ENCODE measurements at places on chromosomes 16 and 17. TPM values are rescaled to one million over a fixed set of nuclear protein-coding genes. Genes with fewer than 3 reads are reported as not detected.

The C16orf46 gene
- 0.80 TPM for total RNA-seq

The ZNF624 gene
- 1.4 TPM for total RNA-seq

The KRTAP4-3 gene
- total RNA-seq, result not detected

The OR1F1 gene
- total RNA-seq, result not detected

The CCL13 gene
- not detected for total RNA-seq

The WFDC1 gene
- total RNA-seq, result not detected

The CD300E gene
- total RNA-seq, result not detected

The CCL11 gene
- not detected for total RNA-seq

The GOSR1 gene
- 51.4 TPM for total RNA-seq

The ZNF286A gene
- 19.3 TPM for total RNA-seq

The PIRT gene
- total RNA-seq, result not detected

The AMZ2 gene
- 180 TPM for total RNA-seq

The CHST4 gene
- 0.19 TPM for total RNA-seq

The PARD6A gene
- total RNA-seq, result not detected

The ADAMTS18 gene
- 0.21 TPM for total RNA-seq

The PMFBP1 gene
- not detected for total RNA-seq

The SKAP1 gene
- not detected for total RNA-seq

The ZNF423 gene
- 0.97 TPM for total RNA-seq

The MT1G gene
- not detected for total RNA-seq

The FAM171A2 gene
- 3.4 TPM for total RNA-seq

The OTOA gene
- total RNA-seq, result 0.04 TPM

The LPO gene
- not detected for total RNA-seq

The SNX11 gene
- 15.2 TPM for total RNA-seq

The KRTAP4-2 gene
- not detected for total RNA-seq

The ZNF18 gene
- 4.4 TPM for total RNA-seq

The PNMT gene
- not detected for total RNA-seq

The SLC52A1 gene
- total RNA-seq, result not detected

The ATAD5 gene
- total RNA-seq, result 4.5 TPM

The RHBDL1 gene
- 3.8 TPM for total RNA-seq

The ANKRD40CL gene
- not detected for total RNA-seq

The KRT36 gene
- not detected for total RNA-seq

The COX10 gene
- total RNA-seq, result 28.3 TPM

The CARD14 gene
- 0.15 TPM for total RNA-seq

The AOC3 gene
- 0.04 TPM for total RNA-seq

The ZSWIM7 gene
- total RNA-seq, result 8.8 TPM

The RUNDC1 gene
- total RNA-seq, result 3.6 TPM

The CCL7 gene
- not detected for total RNA-seq

The ADGRG3 gene
- not detected for total RNA-seq

The RMI2 gene
- total RNA-seq, result 21.8 TPM

The ARL17B gene
- total RNA-seq, result 15.5 TPM

The LRRC36 gene
- 0.79 TPM for total RNA-seq

The ZNF205 gene
- total RNA-seq, result 5.2 TPM

The SULT1A4 gene
- 2.5 TPM for total RNA-seq

Data from H4 (cell line).